Suppressor macrophage (primary cell): ENCODE measurements at places on chromosomes 7 and 10.

GRCh38 chr7:131501422-131501821 lies 55.0 kb downstream of the PODXL start:
- DNase-seq: no peak

DNA sequence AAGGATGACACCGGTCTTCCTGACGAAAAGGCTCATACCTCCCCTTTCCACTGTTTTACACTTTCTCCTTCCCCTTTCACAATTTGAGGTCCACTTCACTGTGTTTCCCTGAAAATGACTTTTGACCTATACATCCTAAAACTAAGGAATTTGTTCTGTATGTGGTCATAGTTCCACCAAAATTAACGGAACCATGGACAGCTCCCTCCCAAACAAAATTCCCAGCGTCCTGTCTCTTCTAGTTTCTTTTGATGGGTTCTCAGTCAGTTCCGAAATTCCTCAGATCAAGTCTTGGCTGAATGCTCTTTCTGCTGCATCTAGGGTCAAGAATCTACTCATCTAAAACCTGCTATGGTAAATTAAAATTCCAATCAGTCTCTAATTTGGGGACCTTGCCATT lies 1191.9 kb downstream of the CNTNAP2 start:
- no peak for DNase-seq

DNA sequence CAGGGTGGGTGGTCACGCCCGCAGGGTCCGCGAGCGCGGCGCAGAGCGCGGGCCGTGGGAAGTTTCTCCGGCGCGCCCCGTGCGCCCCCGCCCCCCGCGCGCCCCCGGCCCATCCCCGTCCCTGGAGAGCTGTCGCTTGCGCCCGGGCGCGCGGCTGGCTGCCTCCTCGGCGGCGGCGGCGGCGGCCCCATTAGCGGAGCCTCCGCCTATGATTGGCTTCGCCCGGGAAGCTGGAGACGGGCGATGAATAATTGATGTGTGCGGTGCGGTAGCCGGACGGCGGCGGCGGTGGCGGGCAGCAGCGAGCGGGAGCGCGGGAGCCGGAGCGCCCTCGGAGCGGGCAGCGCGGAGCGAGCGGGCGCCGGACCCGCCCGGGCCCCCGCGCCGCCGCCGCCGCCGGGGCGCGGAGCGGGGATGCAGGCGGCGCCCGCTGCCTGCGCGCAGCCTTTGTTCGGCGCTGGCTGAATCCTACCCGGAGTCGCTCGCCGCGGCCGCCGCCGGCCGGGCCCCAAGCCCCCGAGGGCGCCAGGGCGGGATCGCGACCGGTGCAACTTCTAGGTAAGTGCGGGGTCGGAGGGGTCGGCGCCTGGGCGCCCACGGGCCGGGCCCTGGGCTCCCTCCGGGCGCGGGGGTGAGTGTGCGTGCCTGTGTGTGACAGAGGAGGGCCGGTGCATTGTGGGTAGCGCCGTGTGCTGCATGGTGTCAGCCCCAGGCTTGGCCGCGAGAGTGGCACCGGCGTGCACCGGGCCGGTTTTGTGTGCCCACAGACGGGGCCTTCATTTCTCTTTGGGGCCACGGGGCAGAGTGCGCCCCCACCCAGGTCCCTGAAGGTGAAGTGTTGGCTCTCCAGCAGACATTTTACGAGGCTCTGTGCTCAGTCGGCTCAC lies 103.8 kb upstream of the PPIF start:
- peak; percentile 69 for DNase-seq

DNA sequence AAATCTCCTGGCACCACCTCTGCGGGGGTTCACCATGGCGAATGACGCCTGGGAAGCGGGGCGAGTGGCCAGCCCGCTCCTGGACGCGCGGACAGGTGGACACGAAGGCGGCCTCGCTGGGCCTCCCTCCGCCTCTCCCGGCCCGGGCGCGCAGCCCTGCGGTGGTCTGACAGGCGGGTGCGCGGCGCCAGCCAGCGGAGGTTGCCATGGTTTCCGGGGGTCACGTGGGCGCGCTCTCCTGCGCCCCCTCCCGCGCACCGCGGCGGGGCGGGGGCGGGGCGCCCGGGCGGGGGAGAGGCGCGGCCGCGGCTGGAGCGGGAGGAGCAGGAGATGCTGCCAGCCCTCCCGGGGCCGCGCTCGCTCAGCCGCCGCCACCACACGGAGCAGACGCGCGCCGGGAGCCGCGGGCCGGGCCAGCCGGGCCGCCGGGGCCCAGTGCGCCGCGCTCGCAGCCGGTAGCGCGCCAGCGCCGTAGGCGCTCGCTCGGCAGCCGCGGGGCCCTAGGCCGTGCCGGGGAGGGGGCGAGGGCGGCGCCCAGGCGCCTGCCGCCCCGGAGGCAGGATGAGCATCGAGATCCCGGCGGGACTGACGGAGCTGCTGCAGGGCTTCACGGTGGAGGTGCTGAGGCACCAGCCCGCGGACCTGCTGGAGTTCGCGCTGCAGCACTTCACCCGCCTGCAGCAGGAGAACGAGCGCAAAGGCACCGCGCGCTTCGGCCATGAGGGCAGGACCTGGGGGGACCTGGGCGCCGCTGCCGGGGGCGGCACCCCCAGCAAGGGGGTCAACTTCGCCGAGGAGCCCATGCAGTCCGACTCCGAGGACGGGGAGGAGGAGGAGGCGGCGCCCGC lies at the start of gene PRKAR2B:
TSS of gene PRKAR2B (plus strand) at position 359 of the 848 bp plus-strand sequence. CDS start at position 562, 203 bp downstream.
- peak; percentile 70 for DNase-seq

GRCh38 chr10:30422151-30422695 lies 11.8 kb upstream of the MAP3K8 start:
- no peak for DNase-seq

GRCh38 chr10:124341768-124342135 lies 77.0 kb downstream of the OAT start:
- peak; percentile 77 for DNase-seq

- DNase-seq: peak; percentile 79
Observed at GRCh38 chr10:822661-823367, 108.7 kb downstream of the LARP4B start.

- no peak for DNase-seq
Observed at GRCh38 chr7:44473295-44473694, 17.2 kb downstream of the NUDCD3 start.

- no peak for DNase-seq
Observed at GRCh38 chr7:121608785-121609184, 212.7 kb upstream of the FAM3C start.

DNA sequence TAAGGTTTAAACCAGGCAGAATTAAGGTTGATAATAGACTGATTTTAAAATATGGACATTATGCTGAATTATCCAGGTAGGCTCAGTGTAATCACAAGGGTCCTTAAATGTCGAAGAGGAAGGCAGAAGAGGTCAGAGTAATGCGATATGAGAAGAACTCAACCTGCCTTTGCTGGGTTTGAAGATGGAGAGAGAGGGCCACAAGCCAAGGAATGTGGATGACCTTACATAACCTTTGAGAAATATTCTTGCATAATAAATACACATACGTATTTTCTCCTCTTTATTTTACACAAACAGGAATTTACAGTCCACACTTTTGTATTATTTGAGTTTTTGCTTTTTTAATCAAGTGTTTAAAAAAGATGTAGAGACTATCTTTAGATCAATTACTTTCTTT lies 88.5 kb downstream of the ST7 start:
- no peak for DNase-seq

GRCh38 chr7:71961283-71961682 lies 450.9 kb downstream of the CALN1 start:
- no peak for DNase-seq

- no peak for DNase-seq
Observed at GRCh38 chr10:77636967-77637531, 559 bp downstream of the KCNMA1 start.

DNA sequence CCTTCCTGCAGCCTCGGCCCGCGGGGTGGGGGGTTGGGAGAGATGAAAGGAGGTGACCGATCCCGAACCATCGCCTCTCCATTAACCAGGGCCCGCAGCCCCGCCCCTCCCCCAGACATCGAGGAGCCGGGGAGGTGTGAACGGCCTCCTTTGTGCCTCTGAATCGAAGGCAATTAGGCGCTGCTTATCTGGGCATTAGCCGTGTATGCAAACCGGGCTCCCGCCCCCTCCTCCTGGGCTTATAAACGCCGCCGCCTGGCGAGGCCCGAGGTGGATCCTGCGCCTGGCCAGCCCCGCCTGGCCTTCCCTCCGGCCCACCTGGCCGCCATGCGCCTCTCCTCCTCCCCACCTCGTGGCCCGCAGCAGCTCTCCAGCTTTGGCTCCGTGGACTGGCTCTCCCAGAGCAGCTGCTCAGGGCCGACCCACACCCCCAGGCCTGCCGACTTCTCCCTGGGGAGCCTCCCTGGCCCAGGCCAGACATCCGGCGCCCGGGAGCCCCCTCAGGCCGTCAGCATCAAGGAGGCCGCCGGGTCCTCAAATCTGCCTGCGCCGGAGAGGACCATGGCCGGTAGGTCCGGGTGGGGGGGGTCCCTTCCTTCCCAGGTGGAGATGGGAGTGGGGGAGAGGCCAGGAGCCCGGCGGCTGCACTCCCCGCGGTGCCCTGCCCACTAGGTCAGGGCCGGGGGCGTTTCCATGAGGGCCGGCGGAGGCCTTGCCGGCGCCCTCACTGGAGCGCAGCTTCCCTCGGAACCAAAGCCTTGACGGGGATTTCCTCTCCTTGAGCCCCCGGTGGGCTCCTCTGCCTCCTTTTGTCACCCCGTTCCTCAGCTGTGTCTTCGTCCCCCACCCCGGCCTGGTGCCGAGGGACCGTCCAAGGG lies at the start of gene VENTX:
TSS of gene VENTX (plus strand) at position 268 of the 878 bp plus-strand sequence. CDS start at position 328, 60 bp downstream.
- DNase-seq: no peak

DNA sequence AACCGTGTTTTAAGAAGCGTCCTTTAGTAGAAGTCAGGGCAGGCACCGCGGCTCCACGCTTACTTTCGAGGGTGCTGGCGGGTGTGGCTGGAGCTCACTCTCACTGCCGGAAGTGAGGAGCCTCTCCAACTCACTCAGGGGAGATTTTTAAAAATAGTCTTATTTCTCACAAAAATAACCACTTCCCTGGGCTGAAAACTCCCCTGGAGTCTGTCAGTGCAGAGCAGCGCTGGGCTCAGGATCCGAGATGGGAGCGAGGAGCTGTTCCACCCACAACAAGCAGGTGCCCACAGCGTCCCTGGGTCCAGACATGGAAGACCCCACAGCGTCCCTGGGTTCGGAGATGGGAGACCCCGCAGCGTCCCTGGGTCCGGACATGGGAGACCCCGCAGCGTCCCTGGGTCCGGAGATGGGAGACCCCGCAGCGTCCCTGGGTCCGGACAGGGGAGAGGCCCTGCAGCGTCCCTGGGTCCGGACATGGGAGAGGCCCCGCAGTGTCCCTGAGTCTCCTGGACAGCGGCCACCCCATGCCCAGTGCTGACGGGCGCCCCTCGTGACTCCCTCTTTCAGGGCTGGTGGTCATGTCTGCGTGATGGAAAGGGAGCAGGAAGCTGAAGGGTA lies 51.2 kb downstream of the VIPR2 start:
- DNase-seq: no peak

DNA sequence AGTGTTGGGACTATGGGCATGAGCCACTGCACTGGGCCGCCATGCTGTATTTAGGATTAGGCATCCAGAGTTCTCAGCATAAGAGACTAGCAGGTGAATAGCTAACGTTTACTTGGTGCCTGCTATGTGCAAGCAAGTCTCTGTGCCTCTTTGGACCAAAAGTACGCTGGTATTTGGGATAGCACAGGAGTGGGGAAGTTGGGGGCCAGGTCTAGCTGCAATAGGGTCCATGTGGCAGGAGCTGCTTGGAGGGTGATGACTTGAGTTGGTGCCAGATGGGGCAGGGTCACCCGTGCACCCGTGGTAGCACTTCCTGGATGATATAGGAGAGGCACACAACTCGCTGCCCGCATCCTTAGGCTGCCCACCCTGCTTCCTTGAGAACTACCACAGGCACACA lies 22.4 kb downstream of the NACAD start:
- DNase-seq: no peak

- DNase-seq: no peak
Observed at GRCh38 chr7:1721047-1721690, 51.1 kb downstream of the ELFN1 start.

DNA sequence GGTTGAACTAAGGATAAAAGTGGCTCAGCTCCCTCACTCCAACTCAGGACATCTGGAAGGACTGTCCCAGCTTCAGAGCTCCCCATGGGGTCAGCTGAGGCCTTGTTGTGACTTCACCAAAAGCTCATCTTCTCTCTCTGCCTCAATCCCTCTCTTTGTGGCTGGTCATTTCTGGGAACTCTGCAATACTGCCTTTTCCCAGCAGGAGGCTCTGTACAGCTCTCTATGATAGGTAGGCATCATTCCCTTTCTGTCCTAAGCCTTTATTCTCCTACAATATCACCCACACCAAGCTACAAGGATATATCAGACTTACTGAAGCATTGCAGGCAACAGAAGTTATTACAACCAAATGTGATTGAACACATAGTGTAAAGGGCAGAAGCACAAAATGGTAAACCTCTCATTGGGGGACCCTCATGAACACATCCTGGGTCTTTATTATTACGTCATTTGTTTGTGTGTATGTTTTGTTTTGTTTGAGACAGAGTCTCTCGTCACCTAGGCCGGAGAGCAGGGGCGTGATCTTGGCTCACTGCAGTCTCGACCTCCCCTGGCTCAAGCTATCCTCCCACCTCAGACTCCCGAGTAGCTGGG lies 36.7 kb upstream of the PRPS1L1 start:
- peak; percentile 73 for DNase-seq

GRCh38 chr7:133742709-133743538 lies 384.2 kb upstream of the LRGUK start:
- peak; percentile 57 for DNase-seq

GRCh38 chr10:92688573-92688926 lies 1.2 kb upstream of the HHEX start:
- peak; percentile 55 for DNase-seq

- DNase-seq: no peak
Observed at GRCh38 chr7:87473192-87473591, 2.3 kb downstream of the ABCB4 start.

GRCh38 chr7:30984359-30985107 lies 20.8 kb downstream of the GHRHR start:
- DNase-seq: peak; percentile 8

DNA sequence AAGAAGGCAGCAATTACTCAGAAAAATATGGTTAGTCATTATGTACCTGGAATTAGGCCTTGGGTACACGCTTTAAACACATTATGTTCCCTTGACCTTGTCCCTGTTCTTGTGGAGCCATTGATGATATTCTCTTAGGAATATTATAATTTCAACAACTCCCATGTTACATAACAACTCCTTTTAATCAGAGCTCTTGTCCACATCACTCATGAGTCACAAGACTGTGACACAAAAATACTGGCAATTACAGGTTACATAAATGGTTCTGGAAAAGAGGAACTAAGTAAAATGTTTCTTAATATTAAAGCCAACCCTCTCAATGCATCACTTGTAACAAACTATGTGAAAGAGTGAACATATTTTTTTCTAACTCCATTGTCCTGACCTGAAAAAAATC lies 143.8 kb upstream of the PCLO start:
- peak; percentile 3 for DNase-seq

DNA sequence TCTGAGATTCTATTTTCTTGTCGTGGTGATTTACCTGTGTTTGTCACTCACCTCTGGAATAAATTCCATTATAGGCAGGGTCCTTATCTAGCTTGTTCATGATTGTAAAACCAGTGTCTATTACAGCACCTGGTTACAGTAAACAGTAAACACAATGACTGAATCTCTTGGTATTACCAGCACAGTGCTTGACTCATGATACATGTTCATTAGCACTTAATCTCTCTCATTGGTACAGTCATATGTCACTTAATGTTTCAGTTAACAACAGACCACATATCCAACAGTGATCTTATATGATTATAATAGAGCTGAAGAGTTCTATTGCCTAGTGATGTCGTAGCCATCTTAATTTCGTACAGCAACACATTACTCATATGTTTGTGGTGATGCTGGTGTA lies 1.6 kb upstream of the TASOR2 start:
- DNase-seq: no peak
